Gastroesophageal sphincter (tissue), 4 donors: ENCODE measurements at places on chromosomes 5 and 9. TPM values are rescaled to one million over a fixed set of nuclear protein-coding genes. Genes with fewer than 3 reads are reported as not detected.
A peak's percentile ranks its signal among the peaks of the same experiment; 100 is the strongest.

DNA sequence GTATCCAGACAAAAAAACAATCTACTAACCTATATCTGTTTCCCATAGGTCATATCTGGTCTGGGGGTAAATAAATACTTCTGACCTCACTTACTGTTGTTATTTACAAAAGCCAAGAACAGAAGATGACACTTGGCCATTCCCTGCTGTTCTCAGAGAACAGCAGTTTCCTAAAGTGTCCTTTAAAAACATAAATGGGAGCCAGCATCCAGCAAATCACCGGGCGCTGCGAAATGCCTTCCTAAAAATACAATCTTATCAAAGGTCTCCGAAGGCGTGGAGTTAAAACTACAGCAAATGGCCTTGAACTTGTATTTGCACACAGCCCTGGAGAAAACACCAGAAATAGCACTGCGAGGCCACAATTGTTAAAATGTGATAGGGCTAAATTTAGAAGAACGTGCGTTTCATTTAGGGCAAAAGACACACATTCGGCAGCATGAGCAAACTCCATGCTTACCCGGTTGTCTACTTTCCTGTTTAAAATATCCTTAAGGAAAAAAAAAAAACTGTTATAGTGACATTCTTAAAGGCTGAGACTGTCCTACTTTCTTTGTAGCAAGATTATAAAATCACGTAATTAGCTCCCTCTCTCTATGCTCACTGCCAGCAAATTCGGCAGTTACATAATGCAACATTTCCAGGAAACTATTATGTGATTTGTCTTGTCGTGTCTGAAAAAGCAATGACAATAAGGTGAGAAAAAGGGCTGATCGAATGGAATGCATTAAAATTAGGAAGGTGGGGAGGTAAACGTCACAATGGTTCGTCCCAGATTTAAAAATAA is 1.5 kb downstream of the NFIL3 start:
- H3K27ac ChIP-seq, result peak overlapping the region; percentile 90
- H3K4me1 ChIP-seq, result peaks cover 11% of the 10 kb centered on the region
- no peaks in the 10 kb centered on the region for H3K36me3 ChIP-seq
- peak overlapping the region; percentile 98 for H3K4me3 ChIP-seq

DNA sequence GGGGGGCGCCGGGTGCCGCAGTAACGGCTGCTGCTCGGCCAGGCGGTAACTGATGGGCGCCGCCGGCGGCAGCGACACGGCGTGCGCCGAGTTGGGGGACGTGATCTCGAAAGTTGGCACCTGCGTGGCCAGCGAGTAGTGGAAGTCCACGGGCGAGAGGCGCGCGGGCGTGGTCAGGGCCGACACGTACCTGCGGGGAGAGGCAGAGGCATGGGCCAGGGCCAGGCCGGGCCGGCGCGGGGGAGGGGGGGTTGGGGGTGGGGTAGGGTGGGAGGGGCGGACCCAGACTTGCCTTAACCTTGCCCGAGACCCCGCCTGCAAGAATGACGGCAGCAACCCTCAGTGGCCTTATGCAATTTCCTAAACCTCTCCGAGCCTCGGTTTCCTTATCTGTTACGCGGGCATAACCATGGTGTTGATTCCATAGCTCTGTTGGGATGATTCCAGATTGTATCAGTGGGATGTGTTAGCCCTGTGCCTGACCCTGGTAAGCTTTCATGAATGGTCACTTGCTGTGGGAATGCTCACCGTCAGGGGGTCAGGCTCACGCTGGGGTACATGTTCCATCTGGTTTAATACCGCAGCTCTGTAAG is 53.0 kb downstream of the PSD2 start:
- H3K4me3 ChIP-seq, result peak overlapping the region; percentile 72
- H3K4me1 ChIP-seq, result no peaks in the 10 kb centered on the region
- H3K36me3 ChIP-seq, result no peaks in the 10 kb centered on the region
- peak overlapping the region; percentile 89 for H3K27ac ChIP-seq

DNA sequence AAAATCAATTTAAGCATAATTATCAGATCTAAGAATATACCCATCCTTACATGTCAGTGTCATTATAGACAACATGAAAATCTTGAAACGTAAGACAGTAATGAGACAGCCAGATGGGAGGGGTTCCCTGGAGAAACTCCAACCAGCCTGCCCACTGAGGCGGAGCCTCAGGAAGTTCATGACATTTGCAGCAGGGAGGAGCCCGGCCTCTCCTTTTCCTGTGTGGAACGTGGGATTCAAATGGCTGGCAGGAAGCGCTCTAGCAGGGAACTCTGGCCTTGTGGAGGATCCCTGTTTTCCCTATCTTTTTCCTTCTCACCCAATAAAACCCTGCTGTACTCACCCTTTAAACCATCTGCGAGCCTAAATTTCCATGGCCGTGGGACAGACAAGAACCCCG is 176.6 kb upstream of the KCNN2 start:
- no peak overlapping the region for H3K4me3 ChIP-seq
- H3K27ac ChIP-seq, result no peak overlapping the region
- H3K4me1 ChIP-seq, result no peaks in the 10 kb centered on the region

GRCh38 chr5:159899067-159900049 is 16.9 kb upstream of the ADRA1B start:
- peaks cover 24% of the 10 kb centered on the region for H3K27me3 ChIP-seq
- no peaks in the 10 kb centered on the region for H3K4me1 ChIP-seq
- H3K4me3 ChIP-seq, result no peak overlapping the region
- no peak for ATAC-seq
- no peak overlapping the region for H3K27ac ChIP-seq
- no peaks in the 10 kb centered on the region for H3K36me3 ChIP-seq

- no peak overlapping the region for H3K4me3 ChIP-seq
- H3K27ac ChIP-seq, result no peak overlapping the region
- ATAC-seq, result no peak
- H3K36me3 ChIP-seq, result no peaks in the 10 kb centered on the region
- no peaks in the 10 kb centered on the region for H3K27me3 ChIP-seq
Measured at GRCh38 chr5:100520348-100520747, 14.8 kb upstream of the FAM174A start.

GRCh38 chr5:156824800-156825199 is 25.3 kb upstream of the PPP1R2B start:
- H3K27me3 ChIP-seq, result no peaks in the 10 kb centered on the region
- H3K27ac ChIP-seq, result no peak overlapping the region
- H3K4me3 ChIP-seq, result no peak overlapping the region
- H3K36me3 ChIP-seq, result no peaks in the 10 kb centered on the region

DNA sequence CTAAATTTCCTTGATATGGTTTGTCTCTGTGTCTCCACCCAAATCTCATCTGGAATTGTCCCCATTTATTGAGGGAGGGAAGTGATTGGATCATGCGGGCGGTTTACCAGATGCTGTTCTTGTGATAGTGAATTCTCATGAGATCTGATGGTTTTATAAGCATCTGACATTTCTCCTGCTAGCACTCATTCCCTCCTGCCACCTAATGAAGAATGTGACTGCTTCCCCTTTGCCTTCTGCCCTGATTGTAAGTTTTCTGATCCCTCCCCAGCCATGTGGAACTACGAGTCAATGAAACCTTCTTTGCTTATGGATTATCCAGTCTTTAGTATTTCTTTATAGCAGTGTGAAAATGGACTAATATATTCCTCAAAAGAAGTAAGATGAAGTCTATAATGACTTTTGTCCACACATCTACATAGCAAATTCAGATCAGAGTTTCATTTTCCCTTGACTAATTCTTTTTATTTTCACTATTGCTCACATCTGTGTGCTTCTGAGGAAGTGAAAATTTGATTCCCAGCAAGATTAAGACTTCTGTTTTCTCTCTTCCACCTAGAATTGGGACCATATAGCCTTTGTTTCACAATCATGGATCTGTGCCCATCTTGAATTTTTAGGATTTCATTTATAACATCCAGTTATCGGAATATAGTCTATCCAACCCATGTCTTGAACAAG is 393.5 kb downstream of the DMAC1 start:
- H3K27me3 ChIP-seq, result no peaks in the 10 kb centered on the region
- H3K4me1 ChIP-seq, result no peaks in the 10 kb centered on the region
- ATAC-seq, result no peak
- no peak overlapping the region for H3K27ac ChIP-seq
- no peak overlapping the region for H3K4me3 ChIP-seq
- no peaks in the 10 kb centered on the region for H3K36me3 ChIP-seq

DNA sequence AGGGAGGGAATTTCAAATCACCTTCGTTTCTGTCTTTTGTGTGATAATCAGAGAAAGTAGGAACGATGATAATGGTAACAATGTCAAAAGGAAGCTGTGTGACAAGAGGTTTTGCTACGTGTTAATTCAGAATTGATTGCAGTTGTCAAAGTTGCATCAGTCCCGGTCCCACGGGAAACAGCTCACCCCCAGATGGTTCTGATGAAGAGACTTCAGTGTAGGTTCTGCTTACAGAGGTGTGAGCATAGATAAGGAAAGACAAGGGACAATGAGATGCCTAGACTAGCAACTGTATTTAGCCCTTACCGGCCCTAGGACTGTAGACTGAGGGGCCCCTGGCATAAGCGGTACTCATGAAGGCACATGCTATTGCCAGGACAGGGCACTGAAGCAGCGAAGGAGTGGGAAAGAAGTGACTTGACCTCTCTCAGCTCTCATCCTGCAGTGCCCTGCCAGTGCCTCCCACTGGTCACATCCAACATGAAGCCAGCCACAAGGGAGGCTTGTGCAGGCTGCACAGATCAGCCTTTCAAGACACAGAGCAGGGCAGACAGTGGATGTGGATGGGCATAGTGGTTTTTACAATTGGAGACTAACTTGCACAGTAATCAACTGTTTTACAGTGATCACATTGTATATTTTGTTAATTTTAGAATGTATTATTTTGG is 21.1 kb downstream of the PDE8B start:
- no peaks in the 10 kb centered on the region for H3K27me3 ChIP-seq
- no peaks in the 10 kb centered on the region for H3K36me3 ChIP-seq

GRCh38 chr5:112923148-112923917 is 1.3 kb upstream of the REEP5 start:
- H3K36me3 ChIP-seq, result peaks cover 14% of the 10 kb centered on the region
- H3K4me3 ChIP-seq, result no peak overlapping the region
- H3K27ac ChIP-seq, result peak overlapping the region; percentile 99
- ATAC-seq, result no peak
- peaks cover 43% of the 10 kb centered on the region for H3K4me1 ChIP-seq

DNA sequence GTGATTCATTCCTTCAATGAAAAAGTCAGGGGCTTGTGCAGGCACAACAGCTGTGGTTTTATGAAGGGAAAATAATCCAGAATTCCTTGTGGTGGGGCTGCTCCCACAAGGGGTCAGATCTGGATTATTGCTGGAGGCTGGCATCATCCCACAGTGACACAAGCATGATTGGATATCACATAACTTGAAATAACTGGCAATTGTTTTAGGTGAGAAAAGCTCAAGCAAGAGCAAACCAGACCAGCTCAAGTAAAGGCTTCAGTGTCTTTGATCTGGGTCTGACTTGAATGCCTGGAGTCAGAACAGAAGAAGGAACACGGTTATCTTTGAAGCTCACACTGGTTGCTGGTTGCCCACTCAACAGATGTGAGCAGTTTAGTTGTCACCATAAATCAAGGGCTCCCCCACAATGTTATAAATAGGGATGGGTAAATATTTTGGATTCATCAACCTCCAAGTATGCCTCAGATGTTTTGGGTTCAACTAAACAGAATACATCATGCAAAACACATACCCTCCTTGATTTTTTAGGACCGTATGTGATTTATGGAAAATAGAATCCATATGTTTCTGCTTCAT is 3.1 kb upstream of the ZNF474 start:
- H3K36me3 ChIP-seq, result no peaks in the 10 kb centered on the region
- H3K4me3 ChIP-seq, result no peak overlapping the region
- H3K27me3 ChIP-seq, result no peaks in the 10 kb centered on the region
- peaks cover 4% of the 10 kb centered on the region for H3K4me1 ChIP-seq
- no peak for ATAC-seq
- H3K27ac ChIP-seq, result peak overlapping the region; percentile 80

DNA sequence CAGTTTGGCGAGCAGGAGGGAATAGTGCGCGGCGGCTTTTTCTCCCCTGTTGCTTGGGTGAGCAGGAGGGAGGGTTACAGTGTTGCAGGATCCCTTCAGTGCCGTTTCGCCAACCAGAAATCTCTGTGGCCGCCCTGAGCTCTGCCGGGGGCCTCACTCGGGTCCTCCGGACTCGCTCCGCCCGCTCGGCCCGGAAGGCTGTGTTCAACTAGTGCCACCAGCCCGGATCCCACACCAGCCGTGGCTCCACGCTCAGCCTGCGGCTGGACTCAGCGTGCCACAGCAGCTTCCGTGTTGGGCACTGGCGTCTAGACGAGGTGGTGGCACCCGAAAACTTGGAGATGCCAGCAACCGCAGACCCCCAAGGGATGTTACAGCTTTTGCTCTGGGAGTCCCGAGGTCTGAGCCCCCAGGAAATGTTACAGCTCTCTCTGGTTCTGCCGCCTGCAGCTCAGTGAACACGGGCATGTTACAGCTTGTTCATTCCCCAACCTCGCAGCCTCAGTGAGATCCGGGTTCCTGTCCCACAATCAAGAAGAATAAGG is 16.0 kb upstream of the OR13C9 start:
- no peak overlapping the region for H3K4me3 ChIP-seq
- no peaks in the 10 kb centered on the region for H3K36me3 ChIP-seq
- no peak for ATAC-seq
- no peak overlapping the region for H3K27ac ChIP-seq
- no peaks in the 10 kb centered on the region for H3K27me3 ChIP-seq
- H3K4me1 ChIP-seq, result no peaks in the 10 kb centered on the region

CCIN gene
- 1.5 TPM for total RNA-seq

- no peaks in the 10 kb centered on the region for H3K36me3 ChIP-seq
- no peaks in the 10 kb centered on the region for H3K4me1 ChIP-seq
- H3K27ac ChIP-seq, result no peak overlapping the region
- H3K4me3 ChIP-seq, result no peak overlapping the region
- peak; percentile 55 for ATAC-seq
Measured at GRCh38 chr5:32042551-32042961, 131.6 kb downstream of the GOLPH3 start.

DNA sequence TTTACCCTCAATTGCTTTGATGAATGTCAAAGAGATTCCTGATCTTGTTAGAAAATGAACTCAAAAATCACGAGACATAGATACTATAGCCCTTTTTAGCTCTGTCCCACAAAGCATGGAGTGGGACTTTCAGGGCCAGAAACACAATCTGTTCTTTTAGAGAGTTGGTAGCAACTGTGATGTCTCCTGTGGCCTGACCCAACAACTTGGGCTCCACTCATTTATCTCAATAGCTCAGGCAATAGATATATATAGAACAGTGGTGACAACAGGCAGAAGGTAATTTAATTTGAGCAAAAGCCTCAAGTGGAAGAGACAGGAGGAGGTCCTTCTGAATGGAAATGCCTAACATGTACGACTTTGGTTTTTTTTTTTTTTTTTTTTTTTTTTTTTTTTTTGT is 25.2 kb downstream of the TLR4 start:
- ATAC-seq, result no peak
- H3K27ac ChIP-seq, result no peak overlapping the region
- H3K36me3 ChIP-seq, result no peaks in the 10 kb centered on the region
- no peaks in the 10 kb centered on the region for H3K27me3 ChIP-seq
- no peaks in the 10 kb centered on the region for H3K4me1 ChIP-seq
- no peak overlapping the region for H3K4me3 ChIP-seq

- H3K4me3 ChIP-seq, result no peak overlapping the region
- H3K36me3 ChIP-seq, result no peaks in the 10 kb centered on the region
- no peaks in the 10 kb centered on the region for H3K4me1 ChIP-seq
- H3K27ac ChIP-seq, result no peak overlapping the region
- no peaks in the 10 kb centered on the region for H3K27me3 ChIP-seq
Measured at GRCh38 chr5:169893571-169893970, 86.7 kb downstream of the INSYN2B start.
